Neural crest cell (in vitro differentiated cells): ENCODE measurements at places on chromosomes 6 and 20. TPM values are rescaled to one million over a fixed set of nuclear protein-coding genes. Genes with fewer than 3 reads are reported as not detected.

Gene CDH4
- 7.8 and 8.9 TPM in 2 replicates for total RNA-seq

DNA sequence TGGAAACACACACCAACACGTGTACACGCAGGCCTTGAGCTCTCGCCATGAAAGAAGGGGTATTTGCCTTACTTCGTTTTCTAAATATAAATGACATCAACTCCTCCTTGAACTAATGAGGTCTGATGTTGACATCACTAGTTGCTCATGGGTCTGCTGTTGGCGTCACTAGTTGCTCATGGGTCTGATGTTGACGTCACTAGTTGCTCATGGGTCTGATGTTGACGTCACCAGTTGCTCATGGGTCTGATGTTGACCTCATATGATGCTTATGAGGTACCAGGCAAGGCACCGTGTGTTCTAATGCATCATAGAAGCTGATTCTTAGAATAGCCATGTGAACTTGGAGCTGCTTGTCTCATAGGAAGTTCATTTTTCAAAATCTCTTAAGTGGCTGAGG, 116.5 kb downstream of the SMOC2 start:
- no peak overlapping the region for H3K27ac ChIP-seq
- DNase-seq: no peak
- no peak overlapping the region for H3K4me3 ChIP-seq
- no peaks in the 10 kb centered on the region for H3K36me3 ChIP-seq
- no peaks in the 10 kb centered on the region for H3K4me1 ChIP-seq

- DNase-seq: no peak
- H3K4me1 ChIP-seq: peaks cover 4% of the 10 kb centered on the region
- peaks cover 27% of the 10 kb centered on the region for H3K27me3 ChIP-seq
- no peak overlapping the region for H3K4me3 ChIP-seq
- H3K36me3 ChIP-seq: no peaks in the 10 kb centered on the region
- H3K27ac ChIP-seq: no peak overlapping the region
These were observed 41.9 kb downstream of the SYNJ2 start for GRCh38 chr6:158023597-158023939.

- no peak for DNase-seq
- no peaks in the 10 kb centered on the region for H3K4me1 ChIP-seq
- H3K36me3 ChIP-seq: no peaks in the 10 kb centered on the region
These were observed 50.8 kb upstream of the NRN1 start for GRCh38 chr6:6057442-6058053.

DNA sequence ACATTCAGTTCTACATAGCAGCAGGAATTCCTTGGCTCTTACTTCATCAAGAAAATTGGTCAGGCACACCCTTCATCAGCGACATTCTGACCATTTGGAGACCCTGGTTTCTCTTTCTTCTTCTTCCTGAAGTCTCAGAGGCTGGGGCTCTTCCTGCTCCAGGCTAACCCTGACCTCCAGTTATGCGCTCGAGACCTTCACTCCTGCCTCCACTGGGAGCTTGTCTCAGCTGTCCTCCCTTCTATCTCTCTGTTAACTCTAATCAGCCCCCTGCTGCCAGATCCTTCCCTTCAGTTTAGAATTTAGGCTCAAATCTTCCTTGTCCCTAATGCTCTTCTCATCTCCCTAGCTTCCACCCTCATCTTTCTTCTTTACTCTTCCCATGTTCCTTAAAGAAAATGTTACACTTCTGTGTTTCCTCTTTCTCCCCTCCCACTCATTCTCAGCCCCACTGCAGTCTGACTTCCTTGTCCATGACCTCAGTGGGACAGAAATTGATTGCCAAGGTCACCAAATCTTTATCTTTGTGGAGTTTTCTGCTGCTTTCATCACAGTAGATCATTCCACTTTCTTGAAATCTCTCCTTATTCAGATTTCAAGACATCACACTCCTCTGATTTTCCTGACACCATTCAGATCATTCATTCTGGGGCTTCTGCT, 8.4 kb upstream of the HLA-DOA start:
- H3K36me3 ChIP-seq: no peaks in the 10 kb centered on the region
- peaks cover 4% of the 10 kb centered on the region for H3K4me1 ChIP-seq
- H3K27me3 ChIP-seq: peaks cover 59% of the 10 kb centered on the region
- no peak overlapping the region for H3K4me3 ChIP-seq

DNA sequence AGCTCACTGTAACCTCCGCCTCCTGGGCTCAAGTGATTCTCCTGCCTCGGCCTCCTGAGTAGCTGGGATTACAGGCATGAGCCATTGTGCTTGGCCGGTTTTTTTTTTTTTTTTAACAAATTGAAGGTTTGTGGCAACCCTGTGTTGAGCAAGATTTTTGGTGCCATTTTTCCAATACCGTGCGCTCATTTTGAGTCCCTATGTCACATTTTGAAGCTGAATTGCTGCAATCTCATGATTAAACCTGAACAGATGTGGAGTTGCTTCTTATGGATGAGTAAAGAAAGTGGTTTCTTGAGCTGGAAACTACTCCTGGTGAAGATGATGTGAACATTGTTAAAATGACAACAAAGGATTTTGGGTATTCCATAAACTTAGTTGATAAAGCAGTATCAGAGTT, 16.6 kb downstream of the SASH1 start:
- H3K36me3 ChIP-seq: peaks cover 10% of the 10 kb centered on the region
- H3K27me3 ChIP-seq: no peaks in the 10 kb centered on the region
- H3K27ac ChIP-seq: no peak overlapping the region
- H3K4me1 ChIP-seq: peaks cover 58% of the 10 kb centered on the region

- H3K4me3 ChIP-seq: no peak overlapping the region
- no peaks in the 10 kb centered on the region for H3K27me3 ChIP-seq
- peaks cover 11% of the 10 kb centered on the region for H3K36me3 ChIP-seq
These were observed 73.9 kb upstream of the RBM24 start for GRCh38 chr6:17207281-17207680.
